Activated CD4-positive, alpha-beta T cell treated with anti-CD3 and anti-CD28 coated beads for 24 hours (primary cell): ENCODE measurements at places on chromosomes 12 and 14.

DNA sequence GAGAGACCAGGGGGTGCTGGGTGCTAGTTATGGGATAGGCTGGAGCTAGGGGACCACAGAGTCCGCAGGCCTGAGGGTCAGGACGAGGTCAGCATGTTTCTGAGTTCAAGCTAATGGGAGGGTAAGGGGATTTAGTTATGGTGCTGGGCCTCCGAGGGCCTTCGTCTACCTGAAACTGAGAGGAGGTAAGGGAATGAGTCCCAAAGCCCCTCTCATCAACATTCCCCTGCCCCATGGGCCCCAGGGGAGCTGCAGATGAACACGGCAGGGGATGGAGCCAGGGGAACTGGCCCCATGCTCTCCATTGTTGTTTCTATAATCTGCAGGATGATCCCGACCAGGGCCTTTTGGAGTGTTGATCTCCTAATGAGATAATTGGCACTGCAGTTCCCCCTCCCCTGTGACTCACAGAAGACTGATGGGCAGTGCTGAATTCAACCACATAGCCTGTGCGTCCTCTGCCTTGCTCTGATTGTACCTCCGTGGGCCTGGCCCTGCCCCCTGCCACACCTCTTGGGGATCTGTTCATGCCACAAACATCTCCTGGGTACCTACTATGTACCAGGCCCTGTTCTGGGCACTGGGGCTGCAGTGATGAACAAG, 21.4 kb downstream of the FAIM2 start:
- DNase-seq: no peak

- DNase-seq: no peak
These were observed 23.7 kb upstream of the YLPM1 start for GRCh38 chr14:74739293-74740030.

DNA sequence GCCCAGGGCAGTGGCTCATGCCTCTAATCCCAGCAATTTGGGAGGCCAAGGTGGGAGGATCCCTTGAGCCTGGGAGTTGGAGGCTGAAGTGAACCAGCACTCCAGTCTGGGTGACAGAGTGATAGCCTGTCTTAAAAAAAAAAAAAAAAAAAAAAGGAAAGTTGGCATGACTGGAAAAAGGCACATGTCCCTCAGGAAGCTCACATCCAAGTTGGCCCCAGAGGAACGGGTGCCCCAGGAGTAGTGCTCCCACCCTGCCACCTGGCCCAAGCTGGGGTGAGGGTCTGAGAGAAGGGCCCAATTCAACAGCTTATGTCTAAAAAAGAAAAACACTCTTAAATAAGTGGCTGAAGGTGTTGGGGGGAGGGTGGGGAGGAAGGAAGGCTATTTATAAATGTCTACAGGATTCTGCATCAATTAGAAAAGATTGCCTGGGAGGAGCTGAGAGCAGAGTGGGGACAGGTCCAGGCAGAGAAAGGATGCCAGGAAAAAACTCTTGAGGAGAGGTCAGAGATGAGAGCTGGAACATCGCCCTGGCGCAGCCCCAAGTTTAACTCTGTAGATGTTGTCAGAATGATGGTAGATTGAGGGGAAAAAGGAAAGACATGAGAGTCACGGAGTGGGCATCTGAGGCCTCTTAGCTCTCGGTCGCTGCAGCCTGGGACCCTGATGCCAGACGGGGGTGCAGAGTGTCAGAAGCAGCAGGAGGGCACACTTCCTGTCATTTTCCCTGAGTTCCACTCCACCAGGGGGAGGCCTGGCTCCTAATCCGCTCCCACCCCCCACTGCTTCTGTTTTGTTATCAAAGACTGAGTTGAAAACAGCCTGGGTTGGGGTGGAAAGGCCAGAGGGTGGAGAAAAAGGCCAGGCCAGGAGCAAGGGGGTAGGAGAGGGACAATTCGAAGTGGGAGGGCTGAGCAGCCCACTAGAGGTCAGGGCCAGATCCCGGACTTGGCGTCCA, 7.3 kb downstream of the SPRYD3 start:
- DNase-seq: no peak

- DNase-seq: no peak
These were observed 5.2 kb downstream of the PPP1CC start for GRCh38 chr12:110737532-110737931.

- no peak for DNase-seq
These were observed 176.7 kb downstream of the DPF3 start for GRCh38 chr14:72717220-72717619.

DNA sequence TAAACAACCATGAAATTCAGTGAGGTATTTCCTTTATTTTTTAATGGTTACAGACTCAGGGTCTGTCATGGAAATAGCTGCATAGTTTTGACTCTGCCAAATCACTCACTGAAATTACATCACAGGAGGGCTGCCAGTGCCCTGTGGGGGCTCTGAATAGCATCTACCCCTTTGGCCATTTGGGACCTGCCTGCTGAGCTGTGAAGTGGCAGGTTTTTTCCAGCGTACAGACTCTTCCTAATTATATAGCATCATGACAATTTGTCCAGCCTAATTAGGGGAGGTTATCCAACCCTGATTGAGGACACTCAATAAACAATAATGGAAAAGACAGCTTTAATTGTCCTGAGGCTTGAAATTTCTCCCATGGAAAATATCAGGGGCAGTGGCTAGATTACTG, 1.8 kb upstream of the COCH start:
- no peak for DNase-seq

- DNase-seq: no peak
These were observed 6.9 kb upstream of the PDE3A start for GRCh38 chr12:20361416-20361815.

- no peak for DNase-seq
These were observed 111.2 kb upstream of the FLRT2 start for GRCh38 chr14:85418721-85419120.

- no peak for DNase-seq
These were observed 132.4 kb downstream of the BRMS1L start for GRCh38 chr14:35958499-35958898.

- no peak for DNase-seq
These were observed 31.2 kb downstream of the VEZT start for GRCh38 chr12:95248604-95249360.

DNA sequence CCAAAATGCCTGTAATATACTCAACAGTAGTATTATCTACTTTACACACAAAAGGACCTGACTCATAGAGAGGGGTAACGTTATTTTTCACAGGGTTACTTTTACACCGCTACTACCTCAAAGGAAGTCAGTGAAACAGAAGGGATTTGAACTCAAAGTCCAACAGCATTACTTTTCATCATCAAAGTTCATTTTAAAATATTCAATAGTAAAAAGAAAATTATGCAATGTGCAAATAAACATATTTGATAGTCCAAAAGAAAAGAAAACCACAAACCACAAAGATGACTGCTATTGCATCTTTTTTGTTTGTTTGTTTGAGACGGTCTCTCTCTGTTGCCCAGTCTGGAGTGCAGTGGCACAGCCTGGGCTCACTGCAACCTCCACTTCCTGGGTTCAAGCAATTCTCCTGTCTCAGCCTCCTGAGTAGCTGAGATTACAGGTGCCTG, 15.5 kb downstream of the KIF21A start:
- DNase-seq: no peak

GRCh38 chr14:22484632-22485031, 104.4 kb downstream of the DAD1 start:
- DNase-seq: no peak

DNA sequence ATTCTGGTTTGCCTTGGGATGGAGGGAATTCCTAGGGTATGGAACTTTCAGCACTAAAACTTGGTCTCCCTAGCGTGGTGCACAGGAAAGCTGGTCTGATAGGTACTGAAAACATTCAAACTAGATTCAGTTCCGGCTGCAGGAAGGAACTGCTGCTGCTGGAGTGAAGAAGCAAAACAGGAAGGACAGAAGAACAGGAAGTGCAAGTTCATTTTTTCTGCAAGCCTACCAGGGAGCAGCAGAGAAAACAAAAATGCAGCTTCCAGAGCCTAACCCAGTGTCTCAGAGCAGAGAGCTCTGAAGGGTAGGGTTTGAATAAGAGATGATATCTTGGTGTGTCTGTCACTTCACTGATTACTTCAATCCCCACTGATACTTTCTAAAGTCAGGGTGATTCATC, 165.2 kb downstream of the VRK1 start:
- no peak for DNase-seq

DNA sequence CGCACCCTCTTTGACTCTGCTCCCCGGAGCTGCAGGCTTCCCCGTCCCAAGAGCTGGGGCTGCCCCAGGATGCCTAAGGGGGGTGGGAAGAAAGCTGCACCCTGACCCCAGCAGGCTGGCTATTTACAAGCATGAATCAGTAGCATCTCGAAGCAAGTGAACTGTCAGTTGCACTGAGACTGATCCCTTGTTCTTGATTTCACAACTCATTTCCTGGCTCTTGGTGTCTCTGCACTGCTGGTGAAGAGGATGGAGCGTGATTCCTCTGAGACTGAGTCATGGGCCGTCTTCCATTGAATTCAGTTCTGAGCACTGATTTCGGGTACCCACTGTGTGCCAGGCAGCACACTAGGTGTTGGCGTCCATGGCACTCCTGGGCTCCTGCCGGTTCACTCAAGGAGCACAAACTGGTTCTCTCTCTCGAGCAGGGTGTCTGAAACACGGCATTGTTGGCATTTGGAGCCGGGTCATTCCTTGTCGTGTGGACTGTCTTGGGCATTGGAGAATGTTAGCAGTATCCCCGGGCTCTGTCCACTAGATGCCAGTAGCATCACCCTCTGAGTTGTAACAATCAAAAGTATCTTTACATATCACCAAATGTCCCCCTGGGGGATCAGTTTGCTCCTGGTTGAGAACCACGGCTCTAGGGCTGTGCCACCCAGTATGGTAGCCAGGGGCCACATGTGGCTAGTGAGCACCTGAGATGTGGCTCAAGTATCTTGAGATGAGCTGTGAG, 86.9 kb downstream of the RIN3 start:
- DNase-seq: no peak

- DNase-seq: no peak
These were observed 22.4 kb upstream of the DIO3 start for GRCh38 chr14:101538878-101539277.

- DNase-seq: no peak
These were observed 1.0 kb downstream of the TMEM253 start for GRCh38 chr14:21101802-21102413.

DNA sequence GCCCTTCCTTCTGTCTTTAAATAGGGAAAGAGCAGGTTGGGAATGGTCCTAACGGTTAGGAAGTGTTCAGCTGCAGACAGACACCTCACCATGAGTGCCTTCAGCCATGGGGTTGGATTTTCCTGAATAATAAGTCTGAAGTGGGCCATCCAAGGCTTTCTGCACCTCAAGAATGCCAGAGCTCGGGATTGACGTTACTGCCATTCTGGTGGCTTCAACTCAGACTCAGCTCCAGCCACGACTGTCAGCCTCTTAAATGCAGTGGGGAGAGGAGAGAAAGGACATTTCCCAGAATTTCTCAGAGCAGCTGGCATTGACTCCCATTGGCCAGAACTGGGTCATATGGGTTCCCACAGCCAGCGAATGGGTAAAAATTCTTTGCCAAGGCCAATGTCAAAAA, 363.4 kb downstream of the MED13L start:
- no peak for DNase-seq

GRCh38 chr12:113245695-113246477, 24.6 kb downstream of the TPCN1 start:
- DNase-seq: no peak

DNA sequence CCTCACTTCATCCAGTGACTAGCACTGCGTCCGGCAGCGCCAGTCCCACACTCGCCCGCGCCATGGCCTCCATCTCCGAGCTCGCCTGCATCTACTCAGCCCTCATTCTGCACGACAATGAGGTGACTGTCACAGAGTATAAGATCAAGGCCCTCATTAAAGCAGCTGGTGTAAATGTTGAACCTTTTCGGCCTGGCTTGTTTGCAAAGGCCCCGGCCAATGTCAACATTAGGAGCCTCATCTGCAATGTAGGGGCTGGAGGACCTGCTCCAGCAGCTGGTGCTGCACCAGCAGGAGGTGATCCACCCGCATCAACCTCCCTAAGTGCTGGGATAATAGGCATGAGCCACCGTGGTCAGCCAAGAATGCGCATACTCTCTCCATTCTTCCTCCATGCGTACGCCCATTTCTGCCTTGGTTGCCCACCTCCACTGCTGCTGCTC, 59.9 kb downstream of the IRF2BPL start:
- DNase-seq: no peak

- no peak for DNase-seq
These were observed 10.9 kb upstream of the IL26 start for GRCh38 chr12:68236421-68237059.

DNA sequence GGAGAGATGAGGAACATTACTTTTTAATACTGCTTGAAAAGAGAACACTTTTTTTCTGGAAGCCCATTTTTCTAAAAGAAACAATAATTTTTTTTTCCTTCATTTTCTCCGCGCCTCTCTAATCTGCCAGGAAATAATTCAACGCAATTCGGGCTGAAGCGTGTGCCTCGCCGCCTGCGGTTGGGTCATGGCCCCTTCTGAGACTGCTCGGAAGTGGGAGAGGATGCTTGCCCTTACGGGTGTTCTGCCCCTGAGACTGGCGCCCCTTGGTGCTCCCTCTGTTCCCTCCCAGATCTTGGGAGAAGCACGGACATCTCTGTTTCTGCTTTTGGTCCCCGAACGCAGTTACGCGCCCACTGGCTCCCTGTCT, 332 bp upstream of the TBC1D30 start:
- DNase-seq: no peak

GRCh38 chr14:82412545-82412944, 878.9 kb upstream of the SEL1L start:
- DNase-seq: no peak

DNA sequence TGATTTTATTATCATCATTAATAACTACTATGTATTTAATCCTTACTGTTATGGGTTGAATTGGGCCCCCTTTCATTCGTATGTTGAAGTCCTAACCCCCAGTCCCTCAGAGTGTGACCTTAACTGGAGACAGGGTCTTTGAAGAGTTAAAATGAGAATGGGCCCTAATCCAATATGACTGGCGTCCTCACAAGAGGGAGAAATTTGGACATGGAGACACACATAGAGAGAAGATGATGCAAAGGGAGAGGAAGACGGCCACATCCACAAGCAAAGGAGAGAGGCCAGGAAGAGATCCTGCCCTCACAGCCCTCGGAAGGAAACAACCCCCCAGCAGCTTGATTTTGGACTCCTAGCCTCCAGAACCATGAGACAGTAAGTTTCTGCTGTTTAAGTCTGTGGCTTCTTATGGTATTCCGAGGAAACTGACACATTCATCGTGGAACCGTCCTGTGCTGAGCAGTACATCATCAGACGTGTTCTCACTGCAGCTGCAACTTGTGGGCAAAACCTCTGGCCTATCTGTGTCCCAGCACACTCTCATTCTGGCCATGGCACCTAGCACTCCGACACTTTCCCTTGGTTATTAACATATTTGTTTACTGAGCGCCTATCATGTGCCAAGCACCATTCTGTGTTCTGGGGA, 127.6 kb downstream of the SLC38A6 start:
- DNase-seq: no peak

GRCh38 chr14:68458840-68459469, 333.9 kb downstream of the ZFP36L1 start:
- no peak for DNase-seq

- peak; percentile 58 for DNase-seq
These were observed 83.2 kb upstream of the HMGA2 start for GRCh38 chr12:65740873-65741600.

- DNase-seq: no peak
These were observed 134.5 kb downstream of the SLC38A1 start for GRCh38 chr12:46134205-46134811.
